CD4-positive, alpha-beta memory T cell (primary cell): ENCODE measurements at places on chromosomes 7 and 10. TPM values are rescaled to one million over a fixed set of nuclear protein-coding genes. Genes with fewer than 3 reads are reported as not detected.
A peak's percentile ranks its signal among the peaks of the same experiment; 100 is the strongest.

The UPK3B gene
- not detected for polyA plus RNA-seq

DNA sequence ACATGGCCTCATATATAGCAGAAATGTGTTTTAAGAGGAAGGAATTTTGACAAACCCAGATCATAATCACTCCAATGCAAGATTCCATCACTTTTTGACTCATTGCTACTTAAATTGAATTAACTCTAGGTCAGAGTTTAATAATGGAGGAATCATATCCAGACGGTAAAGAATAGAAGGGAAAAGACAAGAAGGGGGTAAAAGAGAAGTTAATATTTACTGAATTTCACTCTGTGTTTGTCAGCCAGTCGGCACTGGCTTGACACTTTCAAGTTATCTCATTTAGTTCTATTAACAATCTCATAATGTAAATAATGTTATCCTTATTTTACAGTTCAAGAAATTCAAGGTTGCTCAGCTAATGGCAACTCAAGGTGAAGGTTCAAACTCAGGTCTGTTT, 147.5 kb downstream of the SEMA3A start:
- no peak for DNase-seq

The PLXNA4 gene
- polyA plus RNA-seq = 0.93 TPM

DNA sequence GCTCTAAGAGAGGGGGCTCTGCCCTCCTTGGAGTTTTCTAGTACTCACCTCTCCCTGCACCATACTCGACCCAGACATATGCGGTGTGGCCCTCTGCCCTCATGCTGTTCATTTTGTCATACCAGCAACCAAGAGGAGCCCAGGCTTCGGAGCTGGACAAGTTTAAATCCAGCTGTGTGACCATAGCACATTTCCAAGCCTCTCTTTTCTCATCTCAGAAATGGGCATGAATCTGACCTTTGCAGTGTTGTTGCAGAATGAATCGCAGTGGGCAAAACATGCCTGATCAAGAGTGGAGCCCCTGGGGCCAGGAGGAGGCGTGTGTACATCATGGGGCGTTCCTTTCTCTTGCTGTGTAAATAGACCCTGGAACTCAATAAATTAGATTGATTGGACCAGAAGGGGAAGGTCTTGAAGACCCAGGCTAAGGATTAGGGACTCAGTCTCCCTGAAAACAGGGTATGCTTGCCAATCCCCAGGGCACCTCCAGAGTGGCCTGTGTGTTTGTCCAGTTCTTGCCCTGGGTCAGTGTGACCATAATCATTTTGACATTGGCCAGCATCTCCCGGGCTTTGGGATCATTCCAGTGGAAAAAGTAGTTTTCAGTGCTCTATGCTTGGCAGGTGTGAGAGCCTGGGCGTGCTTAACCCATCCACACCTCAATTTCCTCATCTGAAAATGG, 59.6 kb downstream of the ZMIZ1 start:
- DNase-seq = no peak

DNA sequence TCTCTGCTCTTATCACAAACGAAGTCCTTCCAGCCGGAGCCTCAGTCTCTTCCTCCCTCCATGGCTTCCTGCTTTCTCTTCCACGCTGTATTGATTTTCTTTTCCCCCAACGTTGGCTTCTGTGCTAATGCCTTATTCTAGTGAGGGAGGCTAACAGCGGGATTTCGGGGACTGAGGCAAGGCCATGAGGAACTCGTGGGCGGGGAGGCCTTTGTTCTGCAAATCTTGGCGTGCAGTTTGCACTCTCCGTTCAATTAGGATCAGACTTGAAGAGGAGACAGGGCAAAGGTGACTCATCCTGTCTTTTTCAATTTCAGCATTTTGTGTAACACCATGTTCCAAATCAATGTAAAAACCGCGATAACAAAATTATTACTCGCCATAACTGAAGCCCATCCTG, 25.3 kb downstream of the EN2 start:
- DNase-seq = no peak

- no peak for DNase-seq
Measured at GRCh38 chr10:111558211-111558610, 481.4 kb downstream of the ADRA2A start.

DNA sequence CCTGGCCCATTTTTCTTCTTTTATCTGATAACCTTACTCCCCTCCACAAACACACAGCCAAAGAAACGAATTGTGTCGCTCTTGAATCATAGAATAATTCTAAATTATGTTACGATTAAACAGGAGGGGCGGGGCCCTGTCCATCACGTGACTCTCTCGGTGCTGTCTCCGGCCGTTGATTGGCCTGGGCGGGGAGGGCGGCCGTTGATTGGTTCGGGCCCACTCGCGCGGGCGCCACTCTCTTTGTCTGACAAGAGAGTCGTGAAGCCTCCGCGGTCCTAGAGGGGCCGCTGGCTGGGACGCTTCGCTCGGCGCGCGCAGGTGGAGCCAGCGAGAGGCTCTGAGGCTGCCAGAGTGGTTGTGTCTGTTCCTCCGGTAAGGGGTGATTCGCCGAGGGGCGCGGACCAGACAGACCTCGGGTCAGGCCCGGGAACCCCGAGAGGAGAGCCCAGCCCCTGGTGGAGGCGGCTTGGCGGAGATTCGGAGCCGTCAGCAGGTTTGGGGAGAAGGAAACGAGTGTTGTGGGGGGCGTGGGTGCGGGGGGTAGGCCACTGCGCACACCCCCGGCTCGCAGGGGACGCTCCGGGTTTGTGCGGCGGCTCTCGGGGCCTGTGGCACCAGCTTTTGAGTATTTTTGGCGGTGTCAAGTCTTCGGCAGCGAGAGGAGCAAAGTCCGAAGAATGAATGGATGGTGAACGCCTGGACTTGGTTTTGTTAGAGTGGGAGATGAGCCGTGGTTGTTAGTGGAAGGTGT, at the start of gene ZNF789:
Gene ZNF789 (plus strand): TSS at position 330 of the 754 bp plus-strand sequence. CDS start 3,567 bp downstream, outside the sequence.
- DNase-seq = peak; percentile 96

The AGBL3 gene
- 0.91 TPM for polyA plus RNA-seq

- DNase-seq = no peak
Measured at GRCh38 chr7:70830060-70830395, 301.9 kb upstream of the GALNT17 start.
